Fibroblast of gingiva (primary cell): ENCODE measurements at places on chromosomes 2 and 18.
A peak's percentile ranks its signal among the peaks of the same experiment; 100 is the strongest.

GRCh38 chr2:68774569-68775271 lies 40.1 kb downstream of the ARHGAP25 start:
- no peak for DNase-seq

DNA sequence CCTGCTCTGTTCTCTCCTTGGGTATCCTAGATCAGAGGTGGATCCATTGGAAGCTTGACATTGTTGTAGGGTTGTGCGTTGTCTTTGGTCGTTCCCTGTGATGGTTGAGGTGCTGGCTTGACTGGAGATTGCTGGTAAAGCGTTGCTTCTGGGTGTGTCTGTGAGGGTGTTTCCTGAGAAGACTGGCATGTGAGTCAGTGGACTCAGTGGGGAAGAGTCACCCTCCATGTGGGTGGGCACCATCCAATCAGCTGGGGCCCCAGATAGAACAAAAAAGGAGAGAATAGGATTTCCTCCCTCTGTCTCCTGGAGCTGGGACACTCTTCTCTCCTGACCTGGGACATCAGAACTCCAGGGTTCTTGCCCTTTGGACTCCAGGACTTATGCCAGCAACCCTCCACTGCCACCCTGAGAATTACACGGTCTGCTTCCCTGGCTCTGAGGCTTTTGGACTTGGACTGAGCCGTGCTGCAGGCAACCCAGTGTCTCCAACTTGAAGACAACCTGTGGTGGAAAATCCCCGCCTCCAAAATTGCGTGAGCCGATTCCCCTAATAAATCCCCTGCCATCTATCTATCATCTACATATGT lies 14.8 kb upstream of the REEP1 start:
- no peak for DNase-seq

GRCh38 chr2:64211276-64211921 lies 67.2 kb upstream of the PELI1 start:
- DNase-seq: no peak

GRCh38 chr18:11425211-11425610 lies 184.2 kb upstream of the SLC35G4 start:
- DNase-seq: no peak

DNA sequence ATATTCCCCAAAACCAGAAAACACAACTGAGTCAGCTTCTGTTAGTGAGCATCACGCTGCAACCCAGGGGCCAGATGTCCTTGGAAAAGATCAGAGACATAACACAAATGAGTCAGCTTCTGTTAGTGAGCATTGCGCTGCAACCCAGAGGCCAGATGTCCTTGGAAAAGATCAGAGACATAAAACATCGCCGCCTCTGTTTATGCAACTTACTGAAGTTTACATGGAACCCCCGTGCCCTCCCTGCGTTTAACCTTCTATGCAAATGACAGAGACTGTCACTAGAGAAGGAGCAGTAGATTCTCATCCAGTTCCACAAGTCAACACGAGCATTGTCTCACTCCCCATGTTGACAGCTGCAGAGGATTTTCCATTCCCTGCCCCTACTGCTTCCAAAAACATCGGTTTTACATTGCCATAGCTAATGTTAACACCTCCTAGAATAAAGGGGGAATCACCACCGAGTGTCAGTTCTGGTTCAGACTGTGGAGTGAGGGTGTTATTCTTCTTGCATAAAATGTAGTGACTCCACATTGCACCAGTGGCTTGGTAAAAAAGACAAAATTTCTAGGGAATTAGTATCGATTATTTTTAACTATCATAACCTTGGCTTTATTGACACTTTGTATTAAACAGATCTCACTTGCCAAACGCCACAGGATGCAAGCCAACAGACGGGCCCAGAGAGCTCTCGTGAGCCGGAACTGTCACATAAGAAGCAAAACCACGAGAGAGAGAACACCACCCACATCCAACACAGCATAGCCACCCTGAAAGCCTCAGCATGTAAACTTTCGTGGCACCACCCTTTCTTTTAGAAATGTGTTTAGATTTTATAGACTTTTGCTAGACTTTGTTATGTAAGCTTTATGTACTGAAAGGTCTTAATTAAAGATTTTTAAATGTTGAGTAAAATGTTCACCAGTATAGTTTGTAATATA lies 87.7 kb downstream of the SH3YL1 start:
- DNase-seq: no peak

DNA sequence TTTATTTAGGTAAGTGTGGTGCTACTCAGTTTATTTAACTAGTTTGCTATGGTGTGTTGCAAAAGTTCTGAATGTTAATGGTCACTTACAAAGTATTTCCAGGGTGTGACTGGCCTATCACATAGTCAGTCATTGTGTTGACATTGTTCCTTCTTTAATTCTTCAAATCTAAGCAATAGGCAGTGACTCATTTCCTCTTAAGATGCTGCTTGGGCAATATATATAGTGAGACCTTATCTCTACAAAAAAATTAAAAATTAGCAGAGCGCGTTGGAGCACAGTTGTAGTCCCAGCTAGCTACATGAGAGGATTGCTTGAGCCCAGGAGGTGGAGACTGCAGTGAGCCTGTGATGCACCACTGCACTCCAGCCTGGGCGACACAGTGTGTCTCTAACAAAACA lies 5.8 kb upstream of the CCDC88A start:
- DNase-seq: peak; percentile 87

GRCh38 chr2:192137451-192137850 lies 57.3 kb downstream of the TMEFF2 start:
- no peak for DNase-seq

- no peak for DNase-seq
These were observed 92.4 kb upstream of the TTN start for GRCh38 chr2:178899656-178900055.

GRCh38 chr2:11411768-11412448 lies 54.1 kb downstream of the E2F6 start:
- peak; percentile 37 for DNase-seq

- DNase-seq: no peak
These were observed 61.2 kb downstream of the DIS3L2 start for GRCh38 chr2:232022718-232023117.

DNA sequence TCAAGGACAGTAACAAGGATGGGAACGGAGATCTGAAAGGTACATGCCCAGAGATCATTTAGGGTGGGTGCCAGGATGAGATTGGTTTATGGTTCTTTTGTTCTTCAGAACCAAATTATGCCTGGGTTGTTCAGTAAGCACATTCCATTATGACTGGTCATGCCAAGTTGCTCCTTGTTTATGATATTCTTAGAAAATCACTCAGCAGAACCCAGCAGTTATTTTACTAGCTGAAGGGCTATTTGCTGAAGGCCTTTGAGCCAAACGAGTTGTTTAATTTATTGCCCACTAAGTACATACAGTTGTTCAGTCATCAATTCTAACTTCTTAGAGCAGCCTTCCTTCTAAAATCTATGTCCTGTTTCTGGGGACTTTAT lies 635 bp downstream of the SLC3A1 start:
- DNase-seq: peak; percentile 32

DNA sequence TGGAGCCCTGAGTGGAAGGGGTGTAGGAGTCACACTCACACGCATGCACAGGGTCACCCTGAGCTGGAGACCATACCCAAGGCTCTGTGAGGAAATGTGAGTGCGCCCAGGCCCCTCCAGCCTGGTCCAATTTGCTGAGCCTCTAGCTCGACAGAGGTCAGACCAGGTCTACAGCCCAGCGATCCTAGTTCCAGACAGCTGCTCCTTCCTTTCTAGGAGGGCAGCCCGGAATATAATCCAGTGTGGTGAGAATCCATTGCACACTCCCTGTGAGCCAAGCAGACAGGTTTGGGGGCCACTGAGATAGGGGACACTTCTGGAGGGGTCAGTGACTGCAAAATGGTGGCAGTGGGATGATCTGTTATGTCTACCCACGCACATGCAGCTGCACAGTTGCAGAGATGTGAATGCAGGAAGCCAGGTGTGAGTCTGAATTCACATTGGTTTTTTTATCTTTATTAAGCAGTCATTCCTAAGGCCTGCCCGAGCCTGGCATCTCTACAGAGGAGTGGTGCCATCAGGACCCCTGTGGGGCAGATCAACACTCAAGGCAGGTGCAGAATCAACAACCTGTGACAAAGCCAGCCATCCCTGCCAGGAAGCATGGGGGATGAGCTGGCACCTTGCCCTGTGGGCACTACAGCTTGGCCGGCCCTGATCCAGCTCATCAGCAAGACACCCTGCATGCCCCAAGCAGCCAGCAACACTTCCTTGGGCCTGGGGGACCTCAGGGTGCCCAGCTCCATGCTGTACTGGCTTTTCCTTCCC lies at the start of gene GPR148:
Gene GPR148 (plus strand): TSS at position 522 of the 768 bp plus-strand sequence. CDS start 82 bp downstream, at position 604.
- DNase-seq: no peak

DNA sequence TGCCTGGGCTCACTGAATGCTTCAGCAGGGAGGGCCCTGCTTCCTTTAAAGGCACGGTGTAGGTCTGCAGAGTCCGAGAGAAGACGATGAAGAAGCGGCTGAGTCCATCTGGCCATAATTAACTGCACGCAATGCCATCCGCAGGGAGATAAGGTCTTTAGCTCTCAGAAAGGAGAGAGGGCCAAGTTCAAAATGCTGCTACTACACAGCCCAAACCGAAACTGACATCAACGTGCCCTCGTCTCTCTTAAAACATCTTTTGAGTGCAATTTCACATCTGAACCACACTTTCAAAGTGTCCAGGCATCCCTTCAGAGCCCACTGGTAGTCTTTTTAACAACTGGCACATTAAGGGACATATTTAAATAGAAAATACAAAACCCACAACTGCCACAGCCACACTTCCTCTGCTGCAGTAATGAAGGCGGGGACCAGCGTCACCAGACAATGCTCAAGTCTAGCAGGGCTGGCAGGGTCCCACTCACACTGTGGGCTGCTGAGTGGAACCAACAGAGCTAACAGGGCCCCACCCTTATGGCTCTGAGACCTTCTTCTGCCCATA lies 35.8 kb downstream of the ST3GAL5 start:
- peak; percentile 21 for DNase-seq

DNA sequence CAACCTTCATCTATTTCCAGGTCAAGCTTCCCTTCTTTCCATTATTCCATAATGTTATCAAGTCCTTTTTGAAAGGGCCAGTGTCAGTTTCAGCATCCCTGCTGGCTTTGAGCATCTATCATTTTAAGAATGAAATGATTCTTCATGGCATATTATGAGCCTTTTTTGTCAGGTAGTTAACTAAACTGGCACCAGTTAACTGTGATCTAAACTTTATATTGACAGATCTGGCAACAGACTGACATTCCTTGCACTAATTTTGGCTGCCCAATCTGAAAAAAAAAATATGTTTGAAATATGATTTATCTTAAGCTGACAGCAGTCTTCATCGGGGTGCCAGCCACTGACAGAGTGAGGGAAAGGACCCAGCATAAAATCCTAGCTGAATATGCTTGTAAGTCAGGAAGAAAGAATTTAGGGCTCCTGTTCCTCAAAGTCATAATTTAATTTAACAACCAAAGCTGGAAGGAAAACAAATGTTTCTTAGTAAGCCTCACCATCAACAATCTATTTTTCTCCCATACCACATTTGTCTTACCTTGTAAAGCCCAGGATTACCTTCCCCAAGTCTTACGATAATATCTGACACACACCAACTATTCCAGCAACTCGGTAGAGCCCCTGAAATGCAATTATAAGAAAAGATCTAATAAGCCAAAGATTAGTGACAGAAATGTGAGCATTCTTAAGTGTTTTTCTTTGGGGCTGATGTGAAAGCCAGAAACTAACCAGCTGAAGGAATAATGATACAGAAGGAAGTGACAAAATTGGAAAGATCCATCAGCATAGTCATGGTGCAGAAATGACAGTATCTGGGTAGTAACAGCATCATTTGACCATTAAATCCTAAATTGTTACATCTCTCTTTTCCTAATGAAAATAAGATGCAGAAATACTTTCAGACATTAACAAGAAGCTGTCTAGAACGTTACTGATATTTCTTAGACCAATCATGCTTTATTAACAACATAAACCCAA lies 228.1 kb downstream of the RBM43 start:
- DNase-seq: no peak

DNA sequence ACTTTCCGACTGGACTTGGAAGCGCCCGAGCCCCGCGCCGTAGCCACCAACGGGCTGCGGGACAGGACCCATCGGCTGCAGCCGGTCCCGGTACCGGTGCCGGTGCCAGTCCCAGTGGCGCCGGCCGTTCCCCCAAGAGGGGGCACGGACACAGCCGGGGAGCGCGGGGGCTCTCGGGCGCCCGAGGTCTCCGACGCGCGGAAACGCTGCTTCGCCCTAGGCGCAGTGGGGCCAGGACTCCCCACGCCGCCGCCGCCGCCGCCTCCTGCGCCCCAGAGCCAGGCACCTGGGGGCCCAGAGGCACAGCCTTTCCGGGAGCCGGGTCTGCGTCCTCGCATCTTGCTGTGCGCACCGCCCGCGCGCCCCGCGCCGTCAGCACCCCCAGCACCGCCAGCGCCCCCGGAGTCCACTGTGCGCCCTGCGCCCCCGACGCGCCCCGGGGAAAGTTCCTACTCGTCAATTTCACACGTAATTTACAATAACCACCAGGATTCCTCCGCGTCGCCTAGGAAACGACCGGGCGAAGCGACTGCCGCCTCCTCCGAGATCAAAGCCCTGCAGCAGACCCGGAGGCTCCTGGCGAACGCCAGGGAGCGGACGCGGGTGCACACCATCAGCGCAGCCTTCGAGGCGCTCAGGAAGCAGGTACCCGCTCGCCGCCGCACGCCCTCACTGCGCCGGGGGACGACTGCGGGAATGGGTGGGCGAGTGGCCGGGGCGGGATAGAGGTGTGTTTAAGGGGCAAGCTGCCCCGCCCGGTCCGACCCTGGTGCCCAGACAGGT lies 713 bp downstream of the ATOH8 start:
- DNase-seq: peak; percentile 52

DNA sequence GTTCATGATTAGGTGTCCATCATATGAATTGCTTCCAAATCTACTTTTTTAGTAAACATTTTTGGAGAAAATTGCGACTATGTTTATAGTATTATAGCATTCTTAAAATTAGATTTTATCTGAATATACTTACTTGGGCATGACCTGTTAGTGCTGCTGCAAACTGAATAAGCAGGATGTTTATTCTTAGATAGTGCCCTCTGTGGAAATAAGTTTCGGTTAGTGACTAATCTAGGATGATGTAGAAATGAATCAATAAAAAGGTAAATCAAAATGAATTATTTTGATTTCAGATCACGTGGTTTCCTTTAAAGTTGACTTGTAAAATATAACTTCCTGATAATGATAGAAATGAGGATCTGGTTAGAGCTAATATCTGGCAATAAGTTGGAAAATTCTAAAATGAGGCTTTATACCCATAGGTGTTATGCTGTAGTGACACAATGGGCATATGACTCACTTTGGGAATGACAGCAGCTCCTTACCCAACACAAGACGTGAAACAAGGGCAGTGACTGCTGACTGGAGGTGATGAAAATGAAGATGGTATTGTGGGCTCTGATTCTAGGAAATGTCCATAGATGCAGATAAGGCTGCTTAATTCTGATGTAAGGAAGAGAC lies 165.8 kb upstream of the TCF4 start:
- no peak for DNase-seq

- DNase-seq: no peak
These were observed 176.9 kb downstream of the VAPA start for GRCh38 chr18:10090668-10091067.

GRCh38 chr2:100237163-100237562 lies 85.1 kb downstream of the LONRF2 start:
- no peak for DNase-seq

DNA sequence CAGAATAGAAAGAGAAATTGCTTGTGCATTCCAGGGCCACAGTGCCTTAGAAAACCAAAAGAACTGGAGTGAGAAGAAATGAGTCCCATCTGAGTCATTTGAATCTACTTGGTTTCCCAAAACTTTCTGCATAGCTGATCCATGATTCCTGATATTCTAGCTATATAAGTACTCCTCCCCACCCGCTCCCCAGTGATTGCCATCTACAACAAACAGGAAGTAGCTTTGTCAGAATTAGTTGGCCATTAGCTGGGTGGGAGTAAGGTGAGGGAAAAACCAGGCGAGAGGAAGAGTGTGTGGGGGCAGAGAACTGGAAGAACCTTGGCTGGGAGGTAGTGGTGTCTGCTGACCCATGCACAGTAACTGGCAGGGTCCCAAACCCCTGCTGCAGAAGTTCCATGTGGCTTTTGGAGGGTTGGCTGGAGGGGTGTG lies 122.1 kb downstream of the ACAA2 start:
- peak; percentile 37 for DNase-seq
